ENCODE measurements at places on chromosomes 2 and 18. TPM values are rescaled to one million over a fixed set of nuclear protein-coding genes. Genes with fewer than 3 reads are reported as not detected.

Gene CRYGD
- not detected for total RNA-seq

Gene CD207
- not detected for total RNA-seq

Gene ADCYAP1
- not detected for total RNA-seq

Gene UGT1A7
- total RNA-seq: not detected

Gene DSC2
- total RNA-seq: under 0.01 TPM

Gene LDAH
- 23.4 TPM for total RNA-seq

Gene ATP5MC3
- 92.7 TPM for total RNA-seq

Gene KRTCAP3
- total RNA-seq: not detected

Gene VWA3B
- not detected for total RNA-seq

Gene ALS2
- total RNA-seq: 33.2 TPM

Gene PDE11A
- 0.33 TPM for total RNA-seq

Gene PELI1
- 9.5 TPM for total RNA-seq

Gene TSN
- 51.1 TPM for total RNA-seq

Gene ABCA12
- total RNA-seq: not detected

Gene OSBPL6
- total RNA-seq: 3.6 TPM

Gene TGFA
- total RNA-seq: not detected

Gene FAM110C
- not detected for total RNA-seq

Gene ANKRD30BL
- total RNA-seq: not detected

Gene ATG9A
- total RNA-seq: 40.4 TPM

Gene MLPH
- total RNA-seq: 110 TPM

Gene RIT2
- total RNA-seq: not detected

Gene RNF125
- 0.50 TPM for total RNA-seq

Gene CTLA4
- not detected for total RNA-seq

Gene LIMS3
- 14.7 TPM for total RNA-seq

Gene PRKCE
- total RNA-seq: 11.5 TPM

Gene CRIM1
- total RNA-seq: 177 TPM

Gene RGPD4
- total RNA-seq: not detected

Gene SLC40A1
- total RNA-seq: 9.5 TPM

Gene NAT8
- total RNA-seq: not detected

Gene TBR1
- total RNA-seq: not detected

Gene SP100
- total RNA-seq: 106 TPM

Gene IL37
- total RNA-seq: not detected

Gene ELOA2
- not detected for total RNA-seq

Gene MAPK4
- total RNA-seq: not detected

Gene SCYGR4
- not detected for total RNA-seq

Gene KANSL1L
- total RNA-seq: 23.4 TPM

Gene REG3A
- total RNA-seq: not detected

Gene BCL11A
- total RNA-seq: 0.37 TPM

Gene UGT1A6
- not detected for total RNA-seq

Gene FASTKD1
- total RNA-seq: 14.3 TPM

Gene FAM124B
- 0.22 TPM for total RNA-seq

Gene ITGAV
- 115 TPM for total RNA-seq

Gene HSBP1L1
- 7.9 TPM for total RNA-seq

Data from uterine smooth muscle cell (primary cell).